ENCODE measurements at places on chromosomes 5 and 9. TPM values are rescaled to one million over a fixed set of nuclear protein-coding genes. Genes with fewer than 3 reads are reported as not detected.

- no peaks in the 10 kb centered on the region for H3K36me3 ChIP-seq
- H3K27ac ChIP-seq, result no peak overlapping the region
- no peak for DNase-seq
- H3K4me3 ChIP-seq, result no peak overlapping the region
- H3K4me1 ChIP-seq, result no peaks in the 10 kb centered on the region
- H3K27me3 ChIP-seq, result no peaks in the 10 kb centered on the region
Observed at GRCh38 chr5:144422018-144422727, 251.5 kb downstream of the KCTD16 start.

DNA sequence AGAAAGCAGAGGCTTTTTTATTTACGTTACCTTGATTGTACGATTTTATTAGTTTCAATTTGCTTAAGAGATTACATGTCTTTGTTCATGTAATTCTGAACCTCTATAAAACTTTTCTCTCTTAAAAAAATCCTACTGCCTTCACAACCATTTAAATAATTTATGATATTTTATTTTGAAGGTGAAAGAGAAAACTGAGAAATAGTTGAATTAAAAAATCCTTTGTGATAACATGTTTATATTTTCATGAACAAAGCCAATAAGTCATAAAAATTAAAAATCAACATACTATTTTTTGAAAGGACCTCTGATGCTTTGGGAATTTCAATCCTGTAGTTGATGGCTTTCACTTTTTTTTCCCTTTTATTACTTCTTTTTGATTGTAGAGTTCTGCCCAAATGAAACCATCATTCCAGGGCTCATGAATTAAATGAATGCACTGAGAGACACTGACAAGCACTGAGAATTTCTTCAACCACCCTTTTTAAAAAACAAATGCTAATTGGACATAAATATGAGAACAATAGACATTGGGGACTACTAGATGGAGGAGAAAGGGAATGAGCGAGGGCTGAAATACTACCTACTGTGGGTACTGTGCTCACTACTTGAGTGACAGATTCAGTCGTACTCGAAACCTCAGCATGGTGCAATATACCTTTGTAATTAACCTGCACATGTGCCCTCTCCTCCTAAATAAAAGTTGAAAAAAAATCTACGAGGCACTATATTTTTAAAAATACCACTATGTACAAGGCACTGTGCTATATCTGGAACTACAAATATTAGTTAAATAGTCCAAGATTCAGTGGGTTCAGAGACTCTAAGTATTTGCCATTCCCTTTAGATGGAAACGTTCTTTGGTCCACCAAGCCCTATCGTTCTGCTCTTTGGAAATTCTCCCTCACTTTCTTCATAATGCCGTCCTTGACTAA, 5.9 kb downstream of the CDKN2A start:
- H3K4me3 ChIP-seq, result no peak overlapping the region
- H3K4me1 ChIP-seq, result peaks cover 2% of the 10 kb centered on the region
- no peak for DNase-seq
- peaks cover 92% of the 10 kb centered on the region for H3K27me3 ChIP-seq
- no peaks in the 10 kb centered on the region for H3K36me3 ChIP-seq

The FOXI1 gene
- not detected for total RNA-seq

The DOCK8 gene
- 49.9 TPM for total RNA-seq

DNA sequence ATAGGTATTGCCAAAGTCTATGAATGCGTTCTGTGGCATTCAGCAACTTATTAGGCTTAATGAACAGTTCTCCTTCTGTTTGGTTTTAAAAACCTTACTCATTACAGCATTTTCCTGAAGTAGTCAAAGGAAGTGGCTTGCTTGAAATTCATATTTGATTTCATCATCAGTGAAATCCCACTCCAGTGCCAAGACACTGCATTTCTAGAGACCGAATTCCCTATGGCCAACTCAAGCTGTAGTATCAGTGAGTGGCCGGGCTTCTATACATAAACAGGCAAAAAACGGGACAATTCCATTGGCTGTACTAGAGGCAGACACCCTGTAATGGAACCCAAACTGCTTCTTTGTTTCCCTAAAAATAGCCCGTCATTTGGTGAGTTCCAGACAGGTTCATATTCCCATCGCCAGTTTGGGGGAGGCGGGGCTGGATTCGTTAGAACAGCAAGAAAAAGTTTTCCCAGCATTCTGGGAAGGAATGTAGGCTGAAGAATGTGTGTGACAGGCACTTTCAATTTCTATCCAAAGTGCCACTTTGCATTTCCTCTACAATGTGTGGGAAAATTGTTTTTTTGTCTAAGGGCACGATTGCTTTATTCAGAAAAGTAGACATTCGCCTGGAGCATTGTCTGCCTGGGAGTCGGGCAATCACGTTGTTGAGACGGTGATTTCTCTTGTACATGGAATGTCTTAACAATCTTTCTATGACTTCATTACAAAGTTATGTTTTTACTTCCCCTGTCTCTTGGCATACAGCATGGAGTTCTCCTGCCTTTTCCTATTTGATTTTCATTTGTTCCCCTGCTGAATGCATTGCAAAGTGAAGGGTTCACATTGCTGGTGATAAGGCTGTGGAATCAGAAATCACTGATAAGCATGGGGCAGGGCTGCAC, 141.8 kb upstream of the MAST4 start:
- no peaks in the 10 kb centered on the region for H3K36me3 ChIP-seq
- H3K4me3 ChIP-seq, result no peak overlapping the region
- H3K4me1 ChIP-seq, result no peaks in the 10 kb centered on the region
- no peaks in the 10 kb centered on the region for H3K27me3 ChIP-seq

- DNase-seq, result no peak
- H3K27ac ChIP-seq, result peak overlapping the region; percentile 77
- H3K4me1 ChIP-seq, result peaks cover 24% of the 10 kb centered on the region
- H3K27me3 ChIP-seq, result no peaks in the 10 kb centered on the region
- H3K4me3 ChIP-seq, result peak overlapping the region; percentile 57
- H3K36me3 ChIP-seq, result no peaks in the 10 kb centered on the region
Observed at GRCh38 chr9:129696944-129697655, 31.7 kb downstream of the PRRX2 start.

The STKLD1 gene
- total RNA-seq, result 1.0 TPM

- H3K4me3 ChIP-seq, result no peak overlapping the region
- no peak for DNase-seq
- peaks cover 24% of the 10 kb centered on the region for H3K36me3 ChIP-seq
- H3K27me3 ChIP-seq, result no peaks in the 10 kb centered on the region
- H3K4me1 ChIP-seq, result peaks cover 22% of the 10 kb centered on the region
Observed at GRCh38 chr5:138901716-138902115, 26.6 kb upstream of the LRRTM2 start.

- no peaks in the 10 kb centered on the region for H3K36me3 ChIP-seq
- H3K4me3 ChIP-seq, result no peak overlapping the region
Observed at GRCh38 chr9:112047538-112048066, 127.5 kb downstream of the SUSD1 start.

The SLC6A3 gene
- not detected for total RNA-seq

The FAM221B gene
- total RNA-seq, result not detected

GRCh38 chr5:93705896-93706295, 35.5 kb downstream of the POU5F2 start:
- no peaks in the 10 kb centered on the region for H3K36me3 ChIP-seq
- no peak overlapping the region for H3K27ac ChIP-seq
- no peak overlapping the region for H3K4me3 ChIP-seq

GRCh38 chr5:51810592-51810991, 427.3 kb downstream of the ISL1 start:
- no peaks in the 10 kb centered on the region for H3K36me3 ChIP-seq
- DNase-seq, result no peak
- H3K4me3 ChIP-seq, result no peak overlapping the region
- H3K27ac ChIP-seq, result no peak overlapping the region
- H3K27me3 ChIP-seq, result no peaks in the 10 kb centered on the region
- no peaks in the 10 kb centered on the region for H3K4me1 ChIP-seq

GRCh38 chr9:22682961-22683699, 236.5 kb downstream of the DMRTA1 start:
- no peak overlapping the region for H3K4me3 ChIP-seq
- H3K27me3 ChIP-seq, result no peaks in the 10 kb centered on the region
- H3K36me3 ChIP-seq, result no peaks in the 10 kb centered on the region
- H3K27ac ChIP-seq, result peak overlapping the region; percentile 5
- H3K4me1 ChIP-seq, result peaks cover 22% of the 10 kb centered on the region
- DNase-seq, result no peak

The SLC25A2 gene
- not detected for total RNA-seq

The SPATA31C1 gene
- total RNA-seq, result not detected

GRCh38 chr5:146130440-146131045, 25.2 kb upstream of the PLAC8L1 start:
- H3K36me3 ChIP-seq, result peaks cover 82% of the 10 kb centered on the region
- no peak for DNase-seq
- H3K4me3 ChIP-seq, result no peak overlapping the region
- H3K27ac ChIP-seq, result no peak overlapping the region
